Left renal pelvis (tissue), 4 donors: ENCODE measurements at places on chromosomes 6 and 20. TPM values are rescaled to one million over a fixed set of nuclear protein-coding genes. Genes with fewer than 3 reads are reported as not detected.

Gene VGLL2
- not detected for polyA plus RNA-seq

Gene SNX21
- polyA plus RNA-seq, result 11.5 TPM

Gene WFDC2
- polyA plus RNA-seq, result 10.7 TPM

Gene VSX1
- polyA plus RNA-seq, result not detected

Gene DNMT3B
- polyA plus RNA-seq, result 7.1 TPM

Gene SLC17A4
- polyA plus RNA-seq, result 0.82 TPM

DNA sequence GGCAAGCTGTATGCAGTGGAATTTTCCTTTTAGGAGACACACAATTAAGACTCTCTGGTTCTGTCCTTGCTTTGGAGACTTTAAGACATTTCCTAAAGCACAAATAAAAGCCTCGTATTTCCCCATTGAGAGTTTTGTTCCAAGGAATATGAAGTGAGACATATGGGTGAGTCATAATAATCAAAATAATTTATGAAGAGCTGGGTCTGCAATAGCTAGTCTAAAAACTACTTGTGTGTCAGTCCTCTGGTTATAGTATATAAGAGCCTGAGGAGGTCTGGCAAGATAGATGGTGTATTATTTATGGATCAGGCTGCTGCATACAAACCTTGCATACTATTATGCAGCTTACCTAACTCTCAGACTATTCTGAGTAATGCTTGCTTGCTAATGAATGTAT is 142.6 kb downstream of the ADGRG6 start:
- DNase-seq, result no peak

DNA sequence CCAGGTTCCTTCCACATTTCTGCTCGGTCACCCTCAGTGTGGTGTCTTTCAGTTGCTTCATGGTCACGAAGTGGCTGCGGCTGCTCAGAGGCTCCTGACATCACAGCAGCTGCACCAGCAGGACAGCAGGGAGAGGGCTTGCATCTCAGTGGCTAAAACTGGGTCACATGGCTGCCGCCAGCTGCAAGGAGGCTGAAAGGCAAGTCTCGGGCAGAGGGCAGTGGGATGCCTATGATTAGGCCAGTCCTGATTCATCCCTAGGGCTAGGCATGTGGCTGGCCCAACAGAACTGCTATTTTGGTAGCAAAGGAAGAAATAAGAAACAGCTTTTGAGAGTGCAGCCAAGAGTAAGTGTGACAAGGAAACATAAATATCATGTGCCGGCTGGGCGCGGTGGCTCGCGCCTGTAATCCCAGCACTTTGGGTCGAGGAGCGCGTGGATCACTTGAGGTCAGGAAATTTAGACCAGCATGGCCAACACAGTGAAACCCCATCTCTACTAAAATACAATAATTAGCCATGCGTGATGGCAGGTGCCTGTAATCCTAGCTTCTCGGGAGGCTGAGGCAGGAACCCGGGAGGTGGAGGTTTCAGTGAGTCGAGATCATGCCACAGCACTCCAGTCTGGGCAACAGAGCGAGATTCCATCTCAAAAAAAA is 46.6 kb downstream of the RBM38 start:
- no peak for DNase-seq

GRCh38 chr6:149821492-149821891 is 42.7 kb downstream of the LRP11 start:
- no peak for DNase-seq

- DNase-seq, result no peak
Measured at GRCh38 chr6:138500867-138501446, 1.7 kb upstream of the NHSL1 start.

GRCh38 chr20:20710443-20711315 is 1.8 kb downstream of the RALGAPA2 start:
- no peak for DNase-seq

GRCh38 chr6:139030228-139030963 is 1.9 kb downstream of the ABRACL start:
- DNase-seq, result no peak

GRCh38 chr6:108133594-108134179 is 32.1 kb upstream of the NR2E1 start:
- DNase-seq, result peak; percentile 60

DNA sequence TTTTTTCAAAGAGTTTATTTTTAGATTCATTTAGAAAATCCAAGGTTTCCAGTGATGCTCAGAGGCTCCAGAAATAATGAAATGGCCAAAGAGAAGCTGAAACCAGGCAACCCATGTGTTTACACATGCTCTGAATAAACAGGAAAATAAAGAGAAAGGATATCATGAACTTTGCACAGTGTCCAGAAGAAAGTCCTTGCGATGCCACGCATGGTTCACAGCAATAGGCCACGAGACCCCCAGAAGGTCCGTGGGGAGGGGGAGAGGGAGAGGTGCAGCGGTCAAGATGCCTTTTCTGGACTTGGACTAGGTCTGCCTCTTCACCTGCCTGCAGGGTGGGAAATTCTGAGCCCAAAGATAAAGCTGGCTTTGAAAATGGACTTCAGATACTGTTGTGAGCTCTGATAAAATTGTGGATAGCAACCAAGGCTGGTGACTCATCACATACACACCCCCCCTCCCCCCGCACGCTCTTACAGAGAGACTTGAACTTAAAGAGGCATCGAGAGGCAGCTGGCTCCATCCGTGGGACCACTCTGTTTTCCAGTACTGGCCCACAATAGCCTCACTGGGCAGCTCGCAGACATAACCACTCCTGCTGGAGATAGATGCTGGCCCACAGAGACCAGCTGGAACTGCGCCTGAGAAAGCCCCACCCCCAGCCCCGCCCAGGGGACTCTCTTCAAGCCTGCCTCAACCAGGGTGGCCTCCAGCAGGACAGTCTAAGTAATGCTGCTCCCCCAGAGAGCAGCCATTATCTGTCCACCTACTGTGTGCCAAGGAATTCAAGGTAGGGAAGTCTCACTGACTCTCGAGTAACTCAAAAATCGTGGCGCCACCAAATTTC is 21.2 kb upstream of the NFATC2 start:
- DNase-seq, result no peak

DNA sequence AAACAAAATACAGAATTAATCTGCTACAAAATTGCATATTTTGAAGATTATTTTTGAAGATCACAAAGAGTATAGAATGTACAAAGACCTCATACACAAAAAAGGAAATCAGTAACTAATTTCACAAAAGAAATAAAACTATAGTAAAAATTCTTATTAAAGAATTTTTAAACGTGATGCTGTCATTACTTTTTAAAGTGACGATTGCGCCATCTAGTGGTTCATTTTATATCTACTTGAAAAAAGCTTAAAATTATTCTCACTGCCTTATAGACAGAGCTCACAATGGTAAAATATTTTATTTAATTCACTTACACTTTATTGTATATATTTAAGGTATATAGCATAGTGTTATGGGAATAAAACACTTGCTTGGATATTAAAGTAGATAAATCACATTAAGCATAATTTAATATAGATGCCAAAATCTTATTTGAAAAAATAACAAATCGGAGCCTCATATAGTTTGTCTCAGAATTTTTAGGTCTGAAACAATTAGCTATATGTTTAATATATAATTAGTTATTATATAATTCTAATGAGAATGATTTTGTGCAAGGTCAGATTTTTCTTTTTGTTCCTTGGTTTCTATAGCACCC is 128.8 kb downstream of the PHF3 start:
- DNase-seq, result peak; percentile 4

DNA sequence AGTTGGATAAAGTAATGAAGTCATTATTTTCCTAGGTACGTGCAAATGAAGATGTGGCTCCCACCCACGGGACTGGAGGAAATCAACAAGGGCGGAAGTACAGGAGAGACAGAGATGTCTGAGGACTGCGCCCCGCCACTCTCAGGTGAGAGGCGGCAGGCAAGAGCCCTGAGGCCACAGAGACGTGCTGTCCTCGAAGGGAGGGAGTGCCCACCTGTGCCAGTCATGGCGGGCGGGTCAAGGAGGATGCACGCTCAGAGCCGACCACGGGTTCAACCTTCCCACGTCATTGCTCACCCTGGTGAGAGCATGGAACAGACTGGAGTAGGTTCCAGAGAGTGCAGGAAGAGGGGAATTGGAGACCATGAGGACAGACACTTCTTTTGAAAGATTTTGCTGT is 12.7 kb downstream of the CST8 start:
- no peak for DNase-seq
